ENCODE measurements at places on chromosomes 6 and 20.

GRCh38 chr20:50589548-50590347, 79.6 kb downstream of the PTPN1 start:
- DNase-seq, result no peak

GRCh38 chr20:15072316-15072715, 734.9 kb upstream of the FLRT3 start:
- no peak for DNase-seq

DNA sequence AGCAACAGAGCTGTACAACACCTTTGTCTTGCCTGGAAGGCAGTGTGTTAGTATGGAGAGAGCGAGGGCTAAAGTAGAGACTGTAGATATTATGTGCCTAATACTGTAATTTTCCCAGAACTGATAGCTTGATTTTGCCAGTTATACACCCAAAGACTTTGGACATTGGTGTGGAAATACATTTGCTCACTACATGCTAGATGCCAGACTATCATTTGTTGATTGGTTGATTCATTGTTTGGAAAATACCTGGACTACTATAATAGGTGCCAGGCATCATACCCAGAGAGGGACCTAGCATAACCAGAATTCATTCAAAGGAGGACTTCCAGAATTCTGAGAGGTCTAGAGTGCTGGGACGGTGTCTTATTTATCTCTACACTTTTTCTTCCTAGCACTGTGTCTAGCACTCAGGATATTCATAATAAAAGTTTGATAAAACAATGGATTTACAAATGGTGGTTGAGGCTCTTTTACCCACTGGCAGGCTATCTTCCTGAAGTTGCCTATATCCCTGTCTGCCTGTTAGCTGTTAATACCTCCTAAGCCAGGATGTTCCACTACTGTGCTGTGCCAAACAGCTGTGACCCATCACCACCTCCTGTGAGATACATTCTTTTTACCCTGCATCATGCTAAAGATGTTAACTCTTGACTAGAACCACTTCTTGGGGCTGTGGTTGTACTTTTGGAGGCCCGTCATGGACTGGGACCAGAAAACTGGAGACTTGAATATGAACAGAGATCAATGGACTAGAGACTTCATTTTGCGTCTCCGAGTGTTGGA, 72.2 kb upstream of the FUCA2 start:
- no peak for DNase-seq

DNA sequence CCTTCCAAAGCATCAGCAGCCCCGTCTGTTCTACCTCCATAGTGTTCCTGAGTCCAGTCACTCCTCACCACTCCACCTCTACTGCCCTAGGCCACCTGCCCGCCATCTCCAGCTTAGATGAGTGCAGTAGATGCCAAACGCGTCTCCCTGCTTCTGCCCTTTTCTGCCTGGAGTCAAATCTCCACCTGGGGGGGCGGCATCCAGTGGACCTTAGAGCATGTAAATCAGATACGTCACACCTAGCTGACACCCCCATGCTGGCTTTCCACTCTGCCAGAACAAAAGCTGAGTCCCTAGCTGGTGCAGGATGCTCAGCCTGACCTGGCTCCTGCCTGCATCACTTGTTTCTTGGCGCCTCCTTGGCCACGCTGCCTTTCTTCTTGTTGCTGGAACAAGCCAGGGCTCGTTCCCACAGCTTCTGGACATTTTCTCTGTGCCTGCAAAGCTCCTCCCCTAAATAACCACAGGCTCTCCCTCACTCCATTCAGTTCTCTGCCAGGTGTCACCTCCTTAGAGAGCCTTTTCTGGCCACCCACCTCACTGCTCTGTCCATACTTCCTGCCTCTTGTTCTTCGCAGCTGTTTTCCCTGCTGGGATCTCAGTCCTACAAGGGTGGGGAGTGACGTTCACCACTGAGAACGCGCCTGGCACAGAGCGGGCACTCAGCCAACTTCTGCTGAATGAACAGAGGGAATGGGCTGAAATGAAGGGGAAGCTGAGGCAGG, 5.8 kb downstream of the DDR1 start:
- no peak for DNase-seq

DNA sequence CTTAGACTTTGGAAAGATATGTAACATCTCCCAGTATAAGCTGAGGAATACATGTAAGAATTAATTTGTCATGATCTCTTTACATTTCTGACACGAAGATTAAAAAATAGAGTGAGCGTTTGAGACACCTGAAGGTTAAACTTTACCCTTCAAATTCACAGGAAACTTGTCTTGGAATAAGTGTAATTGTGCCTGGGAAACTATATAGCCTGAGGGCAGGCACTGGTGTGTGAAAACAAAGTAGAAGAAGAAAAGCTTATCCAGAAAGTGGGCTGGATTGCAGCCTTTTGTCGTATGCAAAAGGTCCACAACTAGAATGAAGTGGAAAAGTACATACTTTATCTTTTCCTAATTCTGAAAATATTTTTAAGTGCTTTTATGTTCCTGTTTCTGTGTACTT, 275.7 kb upstream of the TCF21 start:
- DNase-seq, result no peak

DNA sequence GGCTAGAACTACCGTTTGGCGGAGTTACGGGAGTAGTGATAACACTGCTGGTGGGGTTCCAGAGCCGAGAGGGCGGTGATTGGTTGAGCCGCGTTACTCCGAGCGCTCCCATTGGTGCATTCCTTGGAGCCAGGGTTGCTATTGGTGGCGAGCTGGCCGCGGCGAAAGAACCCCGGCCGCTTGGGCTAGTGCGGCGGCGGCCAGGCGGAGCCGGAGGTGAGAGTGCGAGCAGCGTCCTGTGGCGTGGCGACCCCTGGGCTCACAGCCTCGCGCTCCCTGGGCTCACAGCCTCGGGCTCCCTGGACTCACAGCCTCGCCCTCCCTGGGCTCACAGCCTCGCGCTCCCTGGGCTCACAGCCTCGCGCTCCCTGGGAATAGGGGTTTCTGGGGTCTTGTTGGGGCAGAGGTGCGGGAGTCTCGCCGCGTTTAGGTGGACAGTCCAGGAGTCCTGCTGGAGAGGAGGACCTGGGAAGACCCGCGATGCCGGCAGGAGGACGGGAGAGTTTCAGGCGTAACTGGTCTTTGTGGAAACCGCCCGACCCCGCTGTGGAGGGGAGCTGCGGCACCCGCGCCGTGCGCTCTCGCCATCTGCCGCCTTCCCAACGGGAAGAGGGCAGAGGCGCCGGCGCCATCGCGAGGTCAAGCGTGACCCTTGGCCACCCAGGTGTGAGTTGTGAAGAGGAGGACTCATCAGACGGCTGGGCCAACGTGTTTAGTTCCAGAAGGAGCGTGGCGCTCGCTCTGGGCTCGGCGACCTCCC, 12.2 kb downstream of the PRDM13 start:
- DNase-seq, result no peak

DNA sequence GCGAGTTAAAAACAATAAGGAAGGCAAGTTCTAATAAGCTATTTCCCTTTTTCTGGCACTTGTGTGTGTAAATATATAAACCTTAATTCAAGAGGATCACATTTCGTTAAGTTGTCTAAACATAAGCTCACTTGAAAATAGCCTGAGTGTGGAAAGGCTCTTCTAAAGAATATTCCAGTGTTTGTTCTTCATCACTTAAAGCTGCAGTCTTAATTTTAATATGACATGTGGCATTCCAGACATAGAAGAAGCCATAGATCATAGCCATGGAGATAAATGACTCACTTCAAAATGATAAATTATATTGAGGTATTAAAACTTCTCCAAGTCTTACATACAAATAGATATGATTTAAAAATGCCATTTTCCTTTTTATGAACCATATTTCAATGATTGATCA, 42.1 kb downstream of the IYD start:
- DNase-seq, result no peak

DNA sequence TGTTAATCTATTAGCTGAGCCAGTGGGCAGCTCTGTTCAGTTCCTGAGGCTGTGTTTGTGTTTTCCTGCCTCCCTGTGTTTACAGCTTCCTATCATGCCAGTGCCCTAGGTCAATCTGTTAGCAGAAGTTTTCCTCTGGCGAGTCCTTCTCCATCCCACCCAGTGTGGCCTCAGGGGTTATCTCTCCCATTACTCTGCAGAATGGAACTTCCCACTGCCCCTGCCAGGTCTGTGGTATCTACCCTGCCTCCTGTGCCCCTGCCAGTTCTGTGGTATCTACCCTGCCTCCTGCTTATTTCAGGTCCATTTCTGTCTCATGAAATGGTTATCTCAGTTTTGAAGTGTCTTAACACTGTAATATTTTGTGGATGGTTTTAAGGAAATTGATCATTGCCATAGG, 63.1 kb downstream of the SLX4IP start:
- no peak for DNase-seq

DNA sequence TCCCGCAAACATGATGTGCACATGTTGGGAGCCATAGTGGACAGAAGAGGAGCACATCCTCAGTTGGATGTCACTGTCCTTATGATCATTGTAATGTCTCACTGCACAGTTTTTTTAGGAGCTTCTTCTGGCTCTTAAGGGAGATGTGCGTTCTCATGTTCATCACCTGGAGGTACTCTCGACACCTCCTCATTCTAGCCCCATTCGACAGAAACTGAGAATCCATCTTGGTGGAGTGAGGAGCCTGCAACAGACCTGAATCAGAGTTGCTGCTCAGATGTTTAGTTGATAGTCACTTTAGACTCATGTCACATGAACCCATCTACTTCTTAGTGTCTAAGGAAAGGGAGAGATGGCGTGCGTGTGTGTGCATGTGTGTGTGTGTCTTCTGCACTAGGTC, 2.3 kb upstream of the BMP6 start:
- no peak for DNase-seq

GRCh38 chr6:42569102-42570028, 5.5 kb downstream of the UBR2 start:
- no peak for DNase-seq

- no peak for DNase-seq
These were observed 50.4 kb downstream of the YTHDF1 start for GRCh38 chr20:63165356-63166192.

GRCh38 chr6:43402820-43403219, 24.5 kb upstream of the ABCC10 start:
- no peak for DNase-seq

DNA sequence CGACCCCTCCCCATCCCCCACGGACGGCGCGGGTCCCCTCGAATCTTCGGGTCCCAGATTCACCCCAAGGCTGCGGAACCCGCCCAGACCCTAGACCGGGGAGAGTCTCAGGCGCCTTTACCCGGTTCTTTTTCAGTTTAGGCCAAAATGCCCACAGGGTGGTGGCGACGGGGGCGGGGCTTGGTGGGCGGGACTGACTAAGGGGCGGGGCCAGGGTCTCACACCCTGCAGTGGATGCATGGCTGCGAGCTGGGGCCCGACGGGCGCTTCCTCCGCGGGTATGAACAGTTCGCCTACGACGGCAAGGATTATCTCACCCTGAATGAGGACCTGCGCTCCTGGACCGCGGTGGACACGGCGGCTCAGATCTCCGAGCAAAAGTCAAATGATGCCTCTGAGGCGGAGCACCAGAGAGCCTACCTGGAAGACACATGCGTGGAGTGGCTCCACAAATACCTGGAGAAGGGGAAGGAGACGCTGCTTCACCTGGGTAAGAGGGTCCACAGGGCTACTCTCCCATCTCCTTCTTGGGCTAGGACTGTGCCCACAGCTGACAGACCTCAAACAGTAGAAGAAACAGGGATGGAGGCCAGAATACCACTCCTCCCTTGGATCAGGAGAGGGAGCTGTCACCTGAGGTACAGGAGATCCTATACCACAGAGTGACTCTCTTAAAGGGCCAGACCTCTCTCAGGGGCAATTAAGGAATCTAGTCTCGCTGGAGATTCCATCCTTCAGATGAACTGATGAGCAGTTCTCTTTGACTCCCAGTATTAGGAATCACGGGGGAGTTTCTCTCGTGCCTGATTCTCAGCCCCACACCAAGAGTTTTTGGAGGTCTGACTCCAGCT, 942 bp downstream of the HLA-E start:
- DNase-seq, result peak; percentile 86

DNA sequence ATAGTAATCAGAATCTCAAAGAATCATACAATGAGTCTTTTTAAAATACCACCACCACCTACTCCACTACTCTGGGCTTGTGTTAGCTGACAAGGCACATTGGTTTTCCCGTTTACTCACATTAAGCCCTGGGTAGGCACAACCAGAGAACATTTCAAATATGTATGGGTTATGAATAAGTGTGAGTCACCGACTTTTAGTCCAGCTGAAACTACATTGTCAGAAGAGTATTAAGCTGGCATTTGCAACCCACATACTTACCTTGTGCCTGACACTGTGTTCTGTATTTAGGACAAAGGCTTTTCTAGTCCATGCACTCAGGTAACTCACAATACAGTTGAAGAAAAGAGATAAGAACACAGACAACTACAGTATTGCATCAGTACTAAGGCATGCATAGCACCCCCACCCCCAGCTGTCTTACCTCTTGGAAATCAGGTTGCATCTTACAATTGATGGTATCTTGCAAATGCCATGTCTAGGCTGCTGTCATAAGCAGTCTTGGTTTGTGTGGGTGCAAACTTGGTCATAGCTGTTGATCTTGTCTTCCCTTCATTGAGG, 40.3 kb upstream of the AHI1 start:
- DNase-seq, result no peak

DNA sequence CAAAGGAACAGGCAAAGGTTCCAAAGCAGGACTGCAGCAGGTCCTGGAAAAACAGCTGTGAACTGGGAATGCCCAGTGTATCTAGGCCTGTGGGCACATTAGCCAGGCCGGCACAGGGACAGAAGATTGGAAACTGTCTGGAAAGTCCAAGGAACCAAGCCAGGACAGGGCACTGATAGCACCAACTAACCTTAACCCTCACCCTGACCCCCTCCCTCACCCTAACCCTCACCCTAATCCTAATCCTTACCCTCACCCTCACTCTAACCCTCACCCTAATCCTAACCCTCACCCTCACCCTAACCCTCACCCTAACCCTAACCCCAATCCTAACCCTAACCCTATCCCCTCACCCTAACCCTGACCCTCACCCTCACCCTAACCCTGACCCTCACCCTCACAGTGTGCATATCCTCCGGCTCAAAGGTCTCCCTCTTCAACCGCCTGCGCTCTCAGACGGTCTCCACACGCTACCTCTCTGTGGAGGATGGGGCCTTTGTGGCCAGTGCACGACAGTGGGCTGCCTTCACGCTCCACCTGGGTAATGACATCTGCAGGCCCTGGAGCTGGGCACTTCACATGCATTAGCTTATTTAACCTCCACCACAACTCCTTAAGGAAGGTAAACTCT, 5.1 kb upstream of the MATN4 start:
- no peak for DNase-seq

GRCh38 chr20:37726971-37727956, 33.4 kb downstream of the CTNNBL1 start:
- no peak for DNase-seq

DNA sequence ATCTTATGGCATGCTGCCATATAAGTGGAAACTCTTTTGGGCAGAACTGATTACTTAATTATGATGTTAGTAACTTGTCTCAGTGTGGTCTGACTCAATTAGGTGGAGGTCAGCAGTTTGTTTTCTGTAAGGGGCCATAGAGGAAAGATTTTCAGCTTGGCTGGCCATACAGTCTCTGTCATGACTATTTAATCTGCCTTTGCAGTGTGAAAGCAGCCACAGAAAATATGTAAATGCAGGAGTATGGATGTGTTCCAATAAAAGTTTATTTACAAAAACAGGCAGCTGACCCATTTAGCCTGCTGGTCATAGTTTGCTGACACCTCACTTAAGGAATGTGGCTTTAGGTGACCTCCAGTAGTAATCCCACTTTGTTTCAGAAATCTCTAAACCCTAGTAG, 700.7 kb downstream of the EPM2A start:
- DNase-seq, result no peak

GRCh38 chr6:47698342-47698787, at the start of gene ADGRF4:
ADGRF4 (plus strand) TSS chr6:47698580; CDS start chr6:47707246, 8,666 bp downstream.
- DNase-seq, result no peak

GRCh38 chr20:52859156-52859876, 112.8 kb upstream of the TSHZ2 start:
- no peak for DNase-seq

- DNase-seq, result no peak
These were observed 4.8 kb downstream of the NR2E1 start for GRCh38 chr6:108170332-108171290.
